ENCODE measurements at places on chromosomes 7 and 10.
A peak's percentile ranks its signal among the peaks of the same experiment; 100 is the strongest.

GRCh38 chr7:77894574-77895091 is 96.1 kb downstream of the PHTF2 start:
- no peak for DNase-seq

- DNase-seq = no peak
Measured at GRCh38 chr10:25614652-25615051, 319.4 kb upstream of the MYO3A start.

DNA sequence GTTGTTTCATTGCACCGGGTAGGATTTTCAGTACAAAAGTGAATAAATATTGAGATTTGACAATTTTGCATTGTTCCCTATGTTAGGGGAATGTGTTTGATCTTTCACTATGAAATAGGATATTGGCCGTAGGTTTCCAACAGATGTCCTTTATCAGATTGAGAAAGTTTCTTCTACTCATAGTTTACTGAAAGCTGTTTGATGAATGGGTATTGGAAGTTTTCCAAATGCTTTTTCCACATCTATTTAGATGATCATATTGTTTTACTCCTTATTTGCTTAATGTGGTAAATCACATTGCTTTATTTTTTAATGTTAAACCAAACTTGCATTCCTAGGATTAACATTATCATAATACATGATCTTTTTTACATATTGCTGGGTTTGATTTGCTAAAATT is 177.9 kb upstream of the C7orf33 start:
- no peak for DNase-seq

DNA sequence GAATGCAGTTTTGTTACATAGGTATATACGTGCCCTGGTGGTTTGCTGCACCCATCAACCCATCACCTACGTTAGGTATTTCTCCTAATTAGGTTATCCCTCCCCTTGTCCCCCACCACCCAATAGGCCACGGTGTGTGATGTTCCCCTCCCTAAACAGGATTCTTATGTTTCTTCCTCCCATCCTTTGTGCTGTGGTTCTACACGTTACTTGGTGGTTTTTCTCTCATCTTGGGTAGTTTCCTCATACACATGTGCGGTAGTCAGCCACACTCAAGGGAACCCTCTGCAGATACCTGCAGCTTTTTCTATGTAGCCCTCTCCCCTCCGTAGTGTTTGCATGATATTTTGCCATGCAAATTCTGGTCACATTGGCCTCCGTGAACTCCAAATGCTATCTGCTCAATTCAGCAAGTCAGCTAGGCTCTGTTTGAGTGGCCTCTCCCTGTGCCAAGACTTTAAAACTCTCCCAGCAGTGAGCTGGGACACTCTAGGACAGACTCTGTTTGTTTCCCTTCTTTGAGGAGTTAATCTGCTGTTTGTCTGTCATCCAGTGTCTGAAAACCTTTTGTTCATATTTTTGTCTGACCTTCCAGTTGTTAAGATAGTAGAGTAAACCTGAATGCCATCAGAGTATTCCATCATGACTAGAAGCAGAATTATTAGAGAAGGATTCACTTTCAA is 41.0 kb downstream of the RABGEF1 start:
- no peak for DNase-seq

DNA sequence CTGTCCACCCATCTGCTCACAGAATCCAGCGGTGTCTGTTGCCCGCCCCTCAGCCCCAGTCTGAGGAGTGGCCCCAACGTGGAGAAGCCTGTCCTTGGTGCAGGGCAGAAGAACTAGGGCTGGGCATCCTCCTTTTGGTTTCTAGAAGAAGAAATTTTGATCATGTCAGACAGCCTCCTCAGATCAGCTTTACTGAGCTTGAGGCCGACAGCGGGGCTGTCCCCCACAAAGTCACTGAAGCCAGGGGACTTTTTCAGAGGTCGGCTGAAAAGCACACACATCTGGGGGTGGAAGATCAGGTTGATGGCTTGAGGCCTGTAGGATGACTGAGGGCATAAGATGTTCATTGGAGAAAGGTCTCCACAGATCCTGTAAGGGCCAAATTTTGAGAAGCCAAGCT is 767.9 kb downstream of the GRID1 start:
- no peak for DNase-seq

- DNase-seq = no peak
Measured at GRCh38 chr7:151868396-151869108, 8.4 kb downstream of the PRKAG2 start.

- no peak for DNase-seq
Measured at GRCh38 chr10:10589540-10590303, 427.9 kb upstream of the CELF2 start.

DNA sequence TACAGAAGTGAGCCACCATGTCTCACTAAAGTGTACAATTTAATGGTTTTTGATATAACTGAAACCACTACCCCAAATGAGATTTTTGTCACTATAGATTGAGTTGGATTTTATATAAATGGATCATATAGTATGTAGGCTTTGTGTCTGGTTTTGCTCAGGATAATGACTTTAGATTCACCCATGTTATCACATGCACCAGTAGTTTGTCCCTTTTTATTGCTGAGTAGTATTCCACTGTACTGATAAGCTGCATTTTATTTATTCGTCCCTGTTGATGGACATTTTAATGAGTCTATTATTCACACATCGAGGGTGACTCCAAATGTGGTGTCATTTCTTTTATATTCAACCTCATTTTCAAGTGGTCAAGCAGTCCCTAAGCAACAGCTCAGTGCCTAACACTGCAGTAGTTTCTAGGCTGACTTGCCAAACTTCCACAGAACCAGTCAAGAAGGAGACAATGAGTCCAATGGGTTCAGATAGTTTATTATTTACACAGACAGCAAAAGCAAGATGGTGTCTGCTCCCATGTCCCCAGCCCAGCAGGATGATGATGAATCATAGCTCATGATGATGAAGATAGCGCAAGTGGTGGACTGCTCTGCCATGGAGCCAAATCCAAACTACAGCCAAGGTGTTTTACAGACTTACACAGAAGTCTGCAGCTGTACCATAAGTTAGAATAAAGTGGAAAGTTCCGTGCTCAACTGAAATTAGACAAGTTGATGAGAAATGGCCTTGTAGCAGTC is 6.6 kb upstream of the FMC1 start:
- no peak for DNase-seq

- no peak for DNase-seq
Measured at GRCh38 chr7:131355917-131356777, 28.5 kb downstream of the MKLN1 start.

- no peak for DNase-seq
Measured at GRCh38 chr10:48508791-48509772, 95.8 kb downstream of the ARHGAP22 start.

- no peak for DNase-seq
Measured at GRCh38 chr10:15344876-15345285, 26.2 kb downstream of the FAM171A1 start.

DNA sequence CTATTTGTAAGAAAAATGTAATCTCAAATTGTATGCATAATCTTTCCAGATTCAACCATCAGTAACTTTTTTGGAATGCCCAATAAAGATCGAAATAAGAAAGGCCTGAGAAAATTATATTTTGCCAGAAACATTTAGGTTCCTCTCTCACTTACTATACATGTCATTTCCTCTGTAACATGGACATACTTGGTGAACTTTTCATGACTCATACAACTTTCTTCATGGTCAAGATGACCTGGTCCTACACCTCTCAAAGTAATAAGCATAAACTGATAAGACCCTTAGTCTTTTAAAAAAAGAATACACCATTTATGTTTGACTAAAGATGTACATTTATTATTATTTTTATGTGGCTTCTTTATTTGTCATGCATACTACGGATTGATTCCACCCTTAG is 125.3 kb downstream of the REEP3 start:
- DNase-seq = no peak

DNA sequence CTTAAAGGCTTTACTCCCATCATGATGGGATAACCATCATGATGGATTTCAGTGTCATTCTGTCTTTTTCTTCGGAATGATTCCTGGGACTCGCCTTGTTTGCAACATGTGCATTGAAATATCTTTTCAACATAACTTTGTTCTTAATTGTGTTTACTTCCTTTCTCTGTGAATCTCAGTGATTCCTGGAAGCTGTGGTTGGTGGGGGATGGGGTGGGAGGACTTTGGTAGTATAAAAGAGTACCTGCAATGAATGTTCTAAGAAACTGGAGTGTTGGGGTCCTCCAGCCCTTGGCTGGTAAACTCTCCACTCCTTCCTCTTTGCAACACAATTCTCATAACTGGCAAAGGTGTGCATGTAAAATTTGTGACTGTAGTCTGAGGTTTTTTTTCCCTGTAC is 11.5 kb upstream of the SH2D4B start:
- peak; percentile 30 for DNase-seq

DNA sequence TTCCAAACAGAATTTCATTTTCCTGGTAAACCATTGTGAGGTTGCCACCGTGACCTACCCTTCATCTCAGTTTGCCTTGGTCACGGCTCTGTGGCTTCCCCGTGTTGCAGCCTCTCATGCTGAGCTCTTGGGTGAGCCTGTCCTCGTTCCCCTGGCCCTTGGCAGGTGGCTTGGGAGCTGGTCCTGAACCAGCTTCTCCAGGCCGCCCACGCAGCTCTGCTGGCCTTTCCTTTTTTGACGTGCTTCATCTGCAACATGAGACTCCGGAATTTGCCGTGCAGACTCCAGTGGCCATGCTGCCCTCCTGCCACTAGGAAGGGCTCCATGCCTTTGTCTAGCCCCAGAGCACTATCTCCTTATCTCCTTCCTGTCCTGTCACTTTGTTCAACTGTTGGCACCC is 93.0 kb upstream of the NPS start:
- DNase-seq = no peak

GRCh38 chr10:9733766-9734165 is 1283.9 kb upstream of the CELF2 start:
- DNase-seq = no peak

GRCh38 chr7:55065079-55065478 is 46.3 kb downstream of the EGFR start:
- DNase-seq = no peak

DNA sequence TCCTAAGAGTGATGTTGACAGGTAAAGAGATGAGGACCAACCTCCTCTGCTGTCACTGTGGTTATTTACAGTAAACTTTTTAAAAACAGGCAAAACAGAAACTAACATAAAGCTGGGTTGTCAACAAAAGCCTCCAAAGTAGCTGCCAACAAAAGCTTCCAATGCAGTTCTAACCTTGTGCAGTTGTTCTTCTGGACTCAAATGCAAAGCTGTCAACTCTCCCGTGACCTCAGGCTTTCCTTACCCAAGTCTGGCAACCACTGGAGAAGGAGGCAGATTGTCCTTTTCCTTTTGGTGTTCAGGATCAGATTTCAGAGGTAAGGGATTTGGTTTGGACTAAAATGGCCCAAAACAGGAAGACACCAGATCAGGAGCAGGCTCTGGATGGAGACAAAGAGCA is 63.1 kb downstream of the DLG5 start:
- DNase-seq = no peak

- DNase-seq = no peak
Measured at GRCh38 chr10:31426401-31426800, 107.4 kb downstream of the ZEB1 start.

GRCh38 chr7:22665923-22666322 is 61.1 kb upstream of the IL6 start:
- DNase-seq = no peak

GRCh38 chr10:48377751-48378530 is 71.5 kb downstream of the MAPK8 start:
- DNase-seq = no peak

- no peak for DNase-seq
Measured at GRCh38 chr7:157464111-157464970, 127.5 kb downstream of the DNAJB6 start.

DNA sequence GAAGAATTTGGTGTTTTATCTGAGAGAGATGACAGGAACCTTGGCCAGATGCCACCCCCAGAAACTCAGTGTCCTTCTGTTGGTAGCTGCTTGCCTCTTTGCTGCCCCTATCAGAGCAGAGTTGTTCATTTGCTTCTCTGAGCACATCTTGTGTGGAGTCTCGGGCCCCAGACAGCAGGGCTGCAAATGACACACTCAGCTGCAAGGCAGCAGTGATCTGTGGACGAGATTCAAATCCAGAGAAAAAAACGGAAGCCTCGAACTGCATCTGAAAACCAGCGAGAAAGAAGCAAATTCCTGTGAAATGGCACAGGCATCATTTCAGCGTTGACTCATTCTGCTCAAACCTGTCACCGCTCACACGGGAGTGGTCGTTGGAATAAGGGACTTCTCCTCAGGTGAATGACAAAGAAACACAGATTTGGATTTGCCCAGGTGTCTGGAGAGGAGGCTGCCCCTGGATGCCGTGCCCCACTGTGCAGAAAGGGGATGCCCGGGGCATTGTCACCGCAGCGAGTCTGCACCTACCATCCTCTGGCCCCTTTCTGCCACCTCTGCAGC is 144.7 kb downstream of the PFKFB3 start:
- no peak for DNase-seq

GRCh38 chr10:71031026-71031425 is 142.7 kb upstream of the PCBD1 start:
- DNase-seq = no peak

- no peak for DNase-seq
Measured at GRCh38 chr7:100682991-100683658, 9.6 kb downstream of the GNB2 start.

DNA sequence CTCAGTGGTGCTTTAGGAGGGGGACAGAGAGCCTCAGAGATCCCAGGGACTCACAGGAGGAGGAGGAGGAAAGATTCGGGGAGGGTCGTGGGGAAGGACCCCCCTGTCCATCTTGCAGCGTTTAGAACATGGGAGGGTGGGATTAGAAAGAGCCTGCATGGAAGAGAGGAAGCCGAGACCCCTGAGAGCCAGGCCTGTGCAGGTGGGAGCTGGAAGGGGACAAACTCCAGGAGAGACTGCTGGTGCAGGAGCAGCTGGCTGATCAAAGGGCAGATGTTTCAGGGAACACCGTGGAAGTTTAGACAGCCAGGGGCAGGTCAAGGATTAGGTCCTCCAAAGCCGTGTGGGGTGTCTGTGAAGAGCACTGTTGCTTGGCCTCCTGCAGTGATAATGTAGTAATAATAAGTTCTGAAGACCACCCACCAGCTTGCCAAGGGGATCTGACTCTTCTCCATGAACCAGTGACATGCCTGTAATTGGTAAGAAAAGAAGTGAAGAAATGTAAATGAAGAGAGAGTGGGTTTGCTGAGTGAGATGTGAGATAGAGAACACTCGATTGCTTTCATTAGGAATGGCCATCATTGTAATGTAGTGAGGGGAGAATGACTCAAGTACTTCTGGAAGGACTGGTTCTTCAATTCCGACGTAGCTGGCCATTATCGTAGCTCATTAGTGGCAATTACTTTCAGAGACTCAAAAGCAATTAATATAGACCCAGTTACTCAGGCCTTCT is 425.6 kb downstream of the PAXIP1 start:
- no peak for DNase-seq

- DNase-seq = no peak
Measured at GRCh38 chr7:14133752-14134151, 144.3 kb upstream of the ETV1 start.

Data from CD4-positive, alpha-beta T cell treated with Interleukin-15 for 4 hours (primary cell).